ENCODE measurements at places on chromosomes 1 and 21. TPM values are rescaled to one million over a fixed set of nuclear protein-coding genes. Genes with fewer than 3 reads are reported as not detected.

Gene EDARADD
- 3.4 TPM for total RNA-seq

Gene AMY2B
- 0.45 TPM for total RNA-seq

Gene CCNL2
- 61.8 TPM for total RNA-seq

Gene GPBP1L1
- 32.6 TPM for total RNA-seq

Gene LAD1
- total RNA-seq = 0.56 TPM

Gene CSF3R
- total RNA-seq = not detected

Gene SGIP1
- not detected for total RNA-seq

All from A549 treated with CORT108297 at 1 μM for 4 hours (cell line).